DMS79 treated with DMSO at 0.1 percent for 48 hours (cell line): ENCODE measurements at places on chromosomes 3 and 15.

DNA sequence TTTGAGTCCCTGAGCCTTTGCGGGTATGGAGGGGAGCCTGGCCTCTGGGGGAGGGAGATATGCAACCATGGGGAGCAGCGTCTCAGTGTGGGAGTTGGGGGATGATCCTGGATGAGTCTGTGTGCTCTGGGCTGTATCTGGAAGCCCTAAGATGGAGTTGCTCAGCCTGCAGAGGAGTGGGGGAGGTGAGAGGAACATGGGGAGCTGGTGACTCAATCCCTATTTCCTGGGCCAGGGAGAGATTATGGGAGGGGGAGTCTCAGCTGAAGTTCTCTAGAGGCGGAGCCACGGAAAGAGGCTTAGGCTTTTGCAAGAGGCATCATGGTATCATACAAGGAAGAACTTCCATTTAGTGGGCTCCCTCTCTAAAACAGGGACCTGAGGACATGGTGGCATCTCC, 59.5 kb upstream of the TMEM115 start:
- DNase-seq = no peak

- no peak for DNase-seq
Observed at GRCh38 chr3:58038675-58039292, 30.6 kb downstream of the FLNB start.

- DNase-seq = no peak
Observed at GRCh38 chr3:120550546-120550945, 45.6 kb upstream of the NDUFB4 start.

GRCh38 chr3:20035019-20035418, 5.2 kb upstream of the KAT2B start:
- no peak for DNase-seq

DNA sequence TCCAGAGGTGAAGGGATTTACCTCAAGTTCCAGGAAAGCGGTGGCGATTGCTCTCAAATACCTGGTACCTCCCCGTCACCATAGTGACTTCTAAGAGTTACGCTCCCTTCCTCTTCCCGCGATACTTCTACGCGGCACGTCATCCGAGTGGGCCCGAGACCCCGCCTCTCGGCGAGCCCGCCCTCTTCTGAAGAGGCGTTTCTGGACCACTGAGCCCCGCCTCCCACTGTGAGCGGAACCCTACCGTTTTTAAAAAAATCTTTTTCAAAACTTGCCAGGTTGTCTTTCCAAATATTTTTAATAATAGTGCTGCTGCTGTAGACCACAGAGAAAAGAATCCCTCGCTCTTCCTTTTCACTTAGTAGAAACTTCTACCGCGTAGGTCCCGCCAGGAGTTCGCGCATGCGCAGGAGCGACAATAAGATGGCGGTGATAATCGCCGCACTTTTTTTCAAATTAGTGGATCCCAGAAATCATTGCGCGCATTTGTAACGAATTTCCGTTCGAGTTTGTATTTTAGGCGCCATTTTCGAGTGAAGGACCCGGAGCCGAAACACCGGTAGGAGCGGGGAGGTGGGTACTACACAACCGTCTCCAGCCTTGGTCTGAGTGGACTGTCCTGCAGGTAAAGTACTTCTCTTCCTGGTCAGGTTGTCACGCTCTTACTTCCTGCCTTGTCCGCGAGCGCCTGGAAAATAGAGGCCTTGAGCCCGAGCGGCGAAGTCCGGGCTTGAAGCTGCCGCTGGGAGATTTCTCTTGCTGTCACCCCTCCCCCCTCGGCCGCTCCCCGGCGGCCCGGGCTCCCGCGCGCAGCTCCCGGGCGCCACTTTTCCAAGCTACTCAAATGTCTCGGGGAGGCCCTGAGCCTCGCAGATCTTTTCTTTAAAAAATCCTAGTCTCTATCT, at the start of the genes IFT80 and SMC4:
IFT80 (minus strand) TSS at position 101 of the 905 bp plus-strand sequence. CDS start 14,625 bp downstream, outside the sequence.
SMC4 (plus strand) TSS at position 526 of the 905 bp plus-strand sequence. CDS start 1,177 bp downstream, outside the sequence.
- peak; percentile 99 for DNase-seq

DNA sequence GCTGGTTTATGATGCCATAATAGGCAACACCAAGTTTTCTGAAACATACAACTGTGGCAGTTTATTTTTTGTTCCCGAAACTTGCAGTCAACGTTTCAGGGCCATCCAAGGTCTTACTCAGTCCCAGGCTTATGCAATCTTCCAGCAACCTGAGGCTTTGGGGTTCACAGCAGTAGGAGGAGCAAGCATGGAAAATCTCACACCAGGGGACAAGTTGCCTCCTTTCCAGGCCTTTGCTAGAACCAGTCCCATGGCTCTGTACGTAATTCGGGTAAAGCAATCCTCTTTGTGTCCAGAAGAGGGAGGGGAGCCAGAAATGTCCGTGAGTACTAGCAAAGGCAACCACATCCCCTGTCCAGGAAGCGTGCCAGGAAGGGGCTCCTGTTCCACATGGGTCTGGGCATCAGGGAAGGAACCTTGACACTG, 4.7 kb upstream of the FAM240A start:
- DNase-seq = no peak
